Stimulated activated CD4-positive, alpha-beta T cell treated with anti-CD3 and anti-CD28 coated beads, Interleukin-2, amount 100 ng/mL, for 24 hours (primary cell): ENCODE measurements at places on chromosomes 16 and 17.

- DNase-seq: peak; percentile 74
Measured at GRCh38 chr16:68079626-68080344, 5.4 kb upstream of the NFATC3 start.

DNA sequence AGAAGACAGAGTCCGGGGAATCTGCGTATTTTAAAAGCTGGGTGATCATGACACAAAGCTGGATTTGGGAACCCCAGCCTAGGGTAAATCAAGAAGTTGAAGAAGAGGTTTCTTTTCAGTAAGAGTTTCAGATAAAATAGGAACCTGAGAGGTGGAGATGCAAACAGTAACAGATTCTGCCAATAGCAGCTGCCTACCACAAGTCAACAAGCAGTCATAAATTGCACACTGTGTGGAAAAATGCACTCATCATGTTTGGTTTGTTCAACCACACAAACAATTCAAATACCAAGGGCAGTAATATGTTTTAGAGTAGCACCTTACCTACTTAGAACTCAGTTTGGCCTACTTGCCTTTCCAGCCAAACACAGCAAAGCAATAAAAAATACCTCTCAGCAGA, 14.0 kb downstream of the MYO1D start:
- DNase-seq: no peak

DNA sequence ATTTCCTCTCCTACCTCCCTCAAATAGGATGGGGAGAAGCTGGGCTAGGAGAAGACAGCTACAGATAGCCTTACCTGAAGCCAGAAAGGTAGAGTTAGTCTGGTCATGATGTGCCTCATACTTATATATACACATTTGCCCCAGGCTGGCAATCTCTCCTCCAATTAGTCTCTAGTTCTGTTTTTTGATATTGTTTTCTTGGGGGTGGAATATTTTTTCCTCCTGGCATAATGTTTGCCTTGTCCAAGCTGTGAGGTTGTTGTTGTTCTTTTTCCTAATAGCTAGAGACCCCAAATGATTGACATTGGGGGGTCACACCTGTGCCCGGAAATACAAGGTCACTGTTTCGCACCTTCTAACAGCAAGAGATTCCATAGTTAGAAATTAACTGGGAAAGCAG, at the start of gene UMOD:
Gene UMOD, minus strand, starts transcription at position 101 of the 400 bp plus-strand sequence. CDS start 1,978 bp downstream, outside the sequence.
- DNase-seq: no peak

DNA sequence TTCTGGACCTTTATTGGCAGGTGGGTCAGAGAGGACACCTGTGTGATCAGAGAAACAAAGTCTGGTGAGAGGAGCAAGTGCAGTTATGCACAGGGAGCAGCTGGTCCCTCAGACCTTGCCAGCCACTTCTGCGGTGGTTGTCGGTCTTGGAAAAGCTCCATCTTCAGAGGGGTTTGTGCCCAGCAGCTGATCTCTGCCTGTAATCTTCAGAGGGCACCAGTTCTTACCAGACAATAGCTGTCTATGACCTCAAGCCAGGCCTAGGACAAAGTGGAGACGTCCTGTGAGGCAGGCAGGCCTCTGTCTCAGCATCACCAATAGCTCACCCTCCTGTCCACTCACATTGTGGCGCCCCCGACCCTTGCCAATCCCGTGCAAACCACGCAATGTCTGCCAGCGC, 66.5 kb upstream of the TBX2 start:
- DNase-seq: no peak

- DNase-seq: peak; percentile 28
Measured at GRCh38 chr17:30021708-30022317, 80.4 kb downstream of the EFCAB5 start.

DNA sequence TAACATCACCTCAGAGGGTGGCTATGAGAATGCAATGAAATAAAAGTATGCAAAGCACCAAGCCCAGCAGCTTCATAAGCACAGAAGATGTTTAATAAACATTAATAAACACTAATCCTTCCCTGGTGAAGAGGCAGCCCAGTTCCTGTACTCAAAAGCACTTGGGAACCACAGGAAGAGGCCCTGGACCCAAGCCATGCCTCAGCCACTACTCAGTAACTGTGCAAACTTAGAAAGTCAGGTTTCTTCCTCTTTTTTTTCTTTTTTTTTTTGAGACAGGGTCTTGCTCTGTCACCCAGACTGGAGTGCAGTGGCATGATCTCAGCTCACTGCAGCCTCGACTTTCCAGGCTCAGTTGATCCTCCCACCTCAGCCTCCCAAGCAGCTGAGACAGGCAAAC, 5.3 kb downstream of the ARHGAP17 start:
- no peak for DNase-seq

GRCh38 chr17:5888811-5889210, 181.4 kb upstream of the WSCD1 start:
- DNase-seq: no peak

DNA sequence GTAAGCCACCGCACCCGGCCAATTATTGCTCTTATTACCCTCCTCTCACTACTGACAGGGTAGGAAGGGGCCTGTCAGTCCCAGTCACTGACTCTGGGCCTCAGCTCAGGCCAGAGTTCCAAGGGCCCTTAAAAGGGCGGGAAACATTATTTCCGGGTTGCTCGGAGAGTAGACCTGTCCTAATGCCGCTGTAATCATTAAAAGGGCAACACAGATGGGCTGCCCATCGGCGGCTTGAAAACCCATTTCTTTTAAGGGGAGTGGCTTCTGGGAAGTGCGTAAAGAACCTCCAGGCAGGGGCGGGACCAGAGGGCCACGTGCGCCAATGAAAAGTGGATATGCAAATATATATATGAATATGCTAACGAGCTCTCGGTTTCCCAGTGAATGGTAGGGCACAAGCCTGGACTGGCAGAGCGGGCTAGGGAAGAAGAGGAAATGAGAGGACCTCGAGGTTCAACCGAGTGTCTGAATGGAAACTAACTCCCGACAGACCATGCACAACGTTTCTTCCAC, 26.6 kb downstream of the PIPOX start:
- DNase-seq: no peak

GRCh38 chr17:57626520-57627210, 118.4 kb downstream of the CCDC182 start:
- DNase-seq: no peak

DNA sequence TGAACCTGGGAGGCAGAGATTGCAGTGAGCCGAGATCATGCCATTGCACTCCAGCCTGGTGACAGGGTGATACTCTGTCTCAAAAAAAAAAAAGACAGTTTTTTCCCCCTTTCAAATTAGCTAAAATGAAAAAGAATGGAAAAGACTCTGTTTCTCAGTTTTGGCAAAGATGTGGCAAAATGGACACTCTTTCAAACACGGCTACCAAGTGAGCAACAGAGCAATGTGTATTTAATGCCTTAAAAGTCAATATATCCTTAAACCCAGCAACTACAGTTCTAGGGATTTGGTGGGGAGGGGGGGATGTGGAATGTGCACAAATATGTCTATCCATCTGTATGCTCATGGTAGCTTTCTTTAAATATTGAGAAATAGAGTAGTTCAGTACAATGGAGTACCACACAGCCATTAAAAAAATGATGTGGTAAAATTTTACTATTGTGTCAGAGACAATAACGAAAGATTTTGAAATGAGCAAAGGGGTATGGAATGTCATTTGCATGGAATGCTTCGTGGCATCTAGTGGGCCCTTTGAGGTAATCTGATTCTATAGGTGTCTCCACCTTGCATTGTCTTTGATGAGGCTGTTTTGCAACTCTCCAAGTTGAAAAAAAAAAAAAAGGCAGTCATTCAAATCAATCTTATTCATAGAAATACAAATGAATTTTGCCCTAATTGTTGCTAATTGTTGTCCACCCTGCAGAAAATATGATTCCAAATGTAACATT, 108.1 kb downstream of the AXIN2 start:
- DNase-seq: no peak

- no peak for DNase-seq
Measured at GRCh38 chr16:87411375-87412271, 19.5 kb downstream of the MAP1LC3B start.

DNA sequence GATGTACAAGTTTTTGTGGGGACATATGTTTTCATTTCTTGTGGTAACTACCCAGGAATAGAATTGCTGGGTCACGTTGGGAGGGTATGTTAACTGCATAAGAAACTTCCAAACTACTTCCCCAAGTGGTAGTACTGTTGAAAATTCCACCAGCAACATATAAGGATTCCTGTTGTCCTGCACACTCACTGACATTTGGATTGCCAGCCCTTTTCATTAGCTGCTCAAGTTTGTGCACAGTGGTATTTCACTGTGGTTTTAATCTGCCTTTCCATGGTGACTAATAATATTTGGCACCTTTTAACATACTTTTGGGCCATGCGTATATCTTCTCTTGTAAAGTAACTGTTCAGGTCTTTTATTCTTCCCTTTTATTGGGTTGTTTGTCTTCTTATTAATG, 103.3 kb downstream of the GNAO1 start:
- no peak for DNase-seq

DNA sequence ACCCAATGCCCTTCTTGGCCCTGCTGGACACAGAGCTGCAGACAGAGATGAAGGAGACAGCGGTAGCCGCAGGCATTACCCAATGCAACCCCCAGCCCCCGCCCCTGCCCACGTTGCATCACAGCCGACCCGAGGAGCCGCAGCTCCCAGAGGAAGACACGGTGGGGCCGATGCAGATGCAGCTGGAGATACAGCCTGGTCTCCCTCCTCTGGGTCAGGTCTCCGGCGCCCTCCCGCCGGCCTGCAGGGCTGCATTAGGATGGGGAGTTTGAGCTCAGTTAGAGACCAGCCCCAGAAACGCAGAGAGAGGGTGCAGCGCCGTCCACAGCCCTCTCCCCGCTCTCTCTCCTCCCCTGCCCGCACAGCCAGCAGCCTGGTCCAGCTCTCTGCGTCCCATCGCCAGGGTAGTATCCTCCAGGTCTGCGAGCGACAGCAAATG, 19.4 kb upstream of the UBE2I start:
- DNase-seq: no peak

- no peak for DNase-seq
Measured at GRCh38 chr17:28330671-28331070, 4.6 kb downstream of the IFT20 start.

- peak; percentile 35 for DNase-seq
Measured at GRCh38 chr17:47895347-47895855, 635 bp upstream of the SP2 start.

DNA sequence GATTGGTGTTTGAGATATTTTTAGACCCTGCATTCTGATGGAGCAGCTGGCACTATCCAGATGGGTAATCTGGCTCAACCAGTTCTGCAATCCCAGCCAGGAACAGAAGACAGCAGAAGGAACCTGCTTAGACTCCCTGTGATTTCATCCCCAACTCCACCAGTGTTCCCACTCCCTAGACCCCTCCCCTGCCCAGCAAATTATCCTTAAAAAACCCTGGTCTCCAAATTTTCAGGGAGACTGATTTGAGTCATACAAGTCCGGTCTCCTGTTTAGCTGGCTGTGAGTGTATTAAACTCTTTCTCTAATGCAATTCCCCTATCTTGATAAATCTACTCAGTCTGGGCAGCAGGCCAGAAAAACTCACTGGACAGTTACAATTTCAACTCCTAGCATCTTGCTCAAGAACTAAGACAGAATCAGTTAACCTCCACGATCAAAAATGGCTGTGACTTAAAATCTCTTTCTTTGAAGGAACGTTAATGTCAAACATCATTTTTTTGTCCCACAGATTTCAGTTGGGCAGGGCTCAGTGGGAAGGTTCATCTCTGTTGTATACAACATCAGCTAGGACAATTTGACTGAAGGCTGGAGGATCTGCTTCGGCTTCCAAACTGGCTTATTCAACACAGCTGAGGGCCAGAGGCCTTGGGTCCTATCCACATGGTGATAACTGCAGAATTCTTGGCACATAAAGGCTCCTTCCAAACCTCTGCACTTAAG, 4.9 kb upstream of the RBL2 start:
- DNase-seq: no peak

GRCh38 chr17:19398301-19399181, 11.6 kb upstream of the MFAP4 start:
- no peak for DNase-seq

DNA sequence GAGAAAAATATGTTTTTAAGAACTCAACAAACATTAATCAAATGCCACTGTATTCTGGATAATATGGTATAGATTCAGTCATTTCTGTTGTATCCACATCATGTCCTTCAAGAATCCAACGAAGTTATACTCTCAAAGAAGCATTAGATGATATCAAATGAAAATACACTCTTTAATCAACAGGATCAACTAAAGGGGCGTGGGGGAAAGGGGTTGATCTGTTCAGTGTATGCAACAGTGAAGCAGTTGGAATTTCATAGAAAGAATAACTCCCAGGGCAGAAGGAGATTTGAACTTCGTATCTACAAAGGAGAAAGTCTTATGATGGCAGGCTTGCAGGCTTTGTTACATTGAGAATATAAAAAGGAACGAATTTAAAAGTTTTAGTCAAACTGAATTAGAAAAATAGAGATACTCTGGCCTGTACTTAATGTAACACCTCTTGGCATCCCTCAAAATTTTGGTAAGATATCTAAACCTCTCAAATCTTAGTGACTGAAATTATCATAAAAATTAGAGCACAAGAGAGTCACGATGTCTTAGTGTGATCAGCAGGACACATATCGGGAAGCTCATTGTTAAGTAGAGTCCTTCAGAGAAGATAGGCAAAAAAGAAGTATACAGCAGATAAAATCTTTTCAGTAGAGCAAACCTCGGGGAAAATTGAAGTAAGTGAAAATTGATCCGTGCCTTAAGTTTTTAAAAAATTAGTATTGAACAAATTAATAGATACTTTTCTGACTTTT, 431.4 kb downstream of the KCNJ18 start:
- no peak for DNase-seq

GRCh38 chr16:54191163-54191562, 95.4 kb downstream of the IRX3 start:
- no peak for DNase-seq

- no peak for DNase-seq
Measured at GRCh38 chr16:79560318-79560717, 40.2 kb downstream of the MAF start.

GRCh38 chr17:50151937-50152547, 1.6 kb upstream of the PPP1R9B start:
- DNase-seq: peak; percentile 59

DNA sequence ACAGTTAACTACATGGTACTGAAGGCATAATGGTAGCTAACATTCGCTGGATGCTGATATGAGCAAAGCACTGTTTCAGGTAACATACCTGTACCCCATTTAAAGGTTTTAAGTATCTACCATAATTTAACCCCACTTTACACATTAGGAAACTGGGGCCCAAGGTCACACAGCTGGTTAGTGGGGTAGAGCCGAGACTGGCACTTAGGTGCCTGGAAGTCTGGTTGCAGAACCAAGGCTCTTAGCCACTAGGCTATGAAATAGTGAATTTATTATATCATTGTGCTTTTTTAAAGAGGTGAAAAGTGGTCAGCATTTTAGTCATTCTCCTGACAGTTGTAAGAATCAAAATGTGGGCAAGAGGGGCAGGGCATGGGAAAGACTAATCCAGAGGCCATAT, 25.2 kb downstream of the SIAH1 start:
- DNase-seq: no peak

GRCh38 chr16:60304066-60304465, 1570.0 kb upstream of the GOT2 start:
- no peak for DNase-seq
